ENCODE measurements at places on chromosomes 3 and 15.

- no peak for DNase-seq
Measured at GRCh38 chr3:16692486-16693344, 87.5 kb upstream of the DAZL start.

- no peak for DNase-seq
Measured at GRCh38 chr15:38705436-38706219, 141.0 kb upstream of the RASGRP1 start.

- no peak for DNase-seq
Measured at GRCh38 chr3:43411429-43411828, 125.1 kb downstream of the SNRK start.

DNA sequence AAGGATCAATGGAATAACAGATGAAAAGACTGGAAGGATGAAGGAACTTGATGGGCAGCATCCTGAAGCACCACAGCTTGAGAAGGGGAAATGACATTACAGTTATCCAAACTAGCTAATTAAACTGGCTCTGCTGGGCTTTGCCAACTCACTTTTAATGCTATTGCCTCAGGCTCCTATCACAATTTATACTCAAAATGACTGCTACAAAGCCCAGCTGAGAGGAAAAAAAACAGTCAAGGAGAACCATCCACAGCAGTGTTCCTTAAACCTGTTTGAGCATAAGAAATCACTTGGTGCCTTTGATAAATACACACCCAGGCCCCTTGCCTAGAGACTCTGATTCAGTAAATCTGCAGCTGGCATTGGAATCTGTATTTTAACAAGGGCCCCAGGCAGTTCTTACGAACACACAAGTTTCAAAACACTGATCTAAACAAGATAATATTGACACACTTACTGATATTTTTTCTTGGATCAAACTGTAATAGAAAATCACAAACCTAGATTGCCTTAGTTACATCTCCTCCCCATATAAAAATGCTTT lies 85.8 kb downstream of the MB21D2 start:
- DNase-seq: no peak

GRCh38 chr15:37594417-37594816 lies 340.0 kb upstream of the TMCO5A start:
- DNase-seq: no peak

DNA sequence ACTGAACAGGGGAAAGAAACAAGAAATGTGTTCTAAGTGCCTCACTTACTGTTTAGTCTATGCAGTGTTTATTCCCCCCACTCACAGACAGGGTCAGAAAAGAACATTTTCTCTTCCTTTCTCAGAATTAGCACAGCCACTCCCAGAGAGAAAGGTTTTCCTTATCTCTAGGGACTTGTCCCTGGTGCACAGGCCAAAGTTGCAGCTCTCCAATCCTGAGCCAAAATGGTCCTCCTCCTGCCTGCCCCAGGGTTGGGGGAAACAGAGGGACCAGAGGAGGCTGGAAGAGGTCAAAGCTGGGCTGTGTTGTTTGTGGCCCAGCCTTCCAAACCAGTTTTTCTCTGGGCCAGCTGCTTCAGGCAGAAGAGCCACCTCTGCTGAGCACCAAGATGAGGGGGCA lies 12.0 kb downstream of the RAB6B start:
- DNase-seq: no peak

- peak; percentile 65 for DNase-seq
Measured at GRCh38 chr3:125357032-125357658, 18.0 kb downstream of the ZNF148 start.

DNA sequence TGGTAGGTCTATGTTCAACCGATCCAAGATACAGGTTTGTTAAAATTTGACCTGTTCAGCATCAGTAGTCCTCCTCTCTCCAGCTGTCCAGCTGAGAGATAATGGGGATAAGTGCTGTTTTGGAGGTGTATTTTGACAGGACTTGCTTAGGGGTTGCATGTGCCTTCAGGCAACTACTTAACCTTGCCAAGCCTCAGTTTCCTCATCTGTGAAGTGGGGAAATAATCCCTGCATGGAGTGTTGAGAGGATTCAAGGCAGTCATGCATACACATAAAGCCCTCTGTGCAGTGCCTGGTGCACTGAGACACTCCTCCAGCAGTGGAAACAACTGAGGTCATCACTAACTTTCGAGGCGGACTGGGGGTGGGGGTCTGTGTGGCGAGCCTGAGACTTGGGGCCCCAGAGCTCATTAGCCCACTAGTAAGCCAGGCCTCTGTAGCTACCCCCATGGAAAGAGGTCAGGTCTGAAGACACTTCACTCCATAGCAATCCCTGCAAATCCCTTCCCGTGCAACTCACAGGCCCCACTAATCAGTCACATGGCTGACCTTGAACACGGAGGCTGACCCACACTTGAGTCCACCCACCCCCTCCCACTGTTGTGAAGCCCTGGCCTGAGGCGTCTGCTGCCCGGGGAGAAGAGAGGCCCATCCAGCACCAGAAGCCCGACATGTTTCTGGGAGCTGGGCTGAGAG lies 25.9 kb upstream of the SLC6A6 start:
- DNase-seq: no peak

- DNase-seq: no peak
Measured at GRCh38 chr3:126749931-126750755, 46.1 kb downstream of the CHCHD6 start.

- DNase-seq: no peak
Measured at GRCh38 chr15:49721091-49721490, 100.2 kb downstream of the DTWD1 start.

GRCh38 chr3:5980475-5980874 lies 793.0 kb downstream of the EDEM1 start:
- no peak for DNase-seq

GRCh38 chr3:173096140-173096539 lies 44.9 kb downstream of the SPATA16 start:
- DNase-seq: no peak

DNA sequence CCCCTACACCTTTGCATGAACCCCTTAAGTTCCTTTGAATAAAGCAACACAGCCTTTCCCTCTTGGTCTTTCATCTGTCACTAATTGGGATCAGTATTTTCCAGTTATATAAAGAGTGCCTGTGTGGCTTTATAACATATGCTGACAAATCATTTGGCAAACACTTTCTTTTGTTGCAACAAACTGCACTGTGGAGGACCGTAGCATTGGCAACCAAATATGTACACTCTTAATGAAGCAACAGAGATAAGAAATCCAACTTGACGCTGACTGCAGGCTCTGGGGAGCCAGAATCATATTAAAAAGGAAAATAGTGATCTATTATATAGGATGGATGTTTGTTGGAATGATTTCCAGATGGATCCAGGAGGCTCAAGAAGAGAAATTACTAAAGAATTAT lies 120.1 kb upstream of the PRICKLE2 start:
- DNase-seq: no peak

DNA sequence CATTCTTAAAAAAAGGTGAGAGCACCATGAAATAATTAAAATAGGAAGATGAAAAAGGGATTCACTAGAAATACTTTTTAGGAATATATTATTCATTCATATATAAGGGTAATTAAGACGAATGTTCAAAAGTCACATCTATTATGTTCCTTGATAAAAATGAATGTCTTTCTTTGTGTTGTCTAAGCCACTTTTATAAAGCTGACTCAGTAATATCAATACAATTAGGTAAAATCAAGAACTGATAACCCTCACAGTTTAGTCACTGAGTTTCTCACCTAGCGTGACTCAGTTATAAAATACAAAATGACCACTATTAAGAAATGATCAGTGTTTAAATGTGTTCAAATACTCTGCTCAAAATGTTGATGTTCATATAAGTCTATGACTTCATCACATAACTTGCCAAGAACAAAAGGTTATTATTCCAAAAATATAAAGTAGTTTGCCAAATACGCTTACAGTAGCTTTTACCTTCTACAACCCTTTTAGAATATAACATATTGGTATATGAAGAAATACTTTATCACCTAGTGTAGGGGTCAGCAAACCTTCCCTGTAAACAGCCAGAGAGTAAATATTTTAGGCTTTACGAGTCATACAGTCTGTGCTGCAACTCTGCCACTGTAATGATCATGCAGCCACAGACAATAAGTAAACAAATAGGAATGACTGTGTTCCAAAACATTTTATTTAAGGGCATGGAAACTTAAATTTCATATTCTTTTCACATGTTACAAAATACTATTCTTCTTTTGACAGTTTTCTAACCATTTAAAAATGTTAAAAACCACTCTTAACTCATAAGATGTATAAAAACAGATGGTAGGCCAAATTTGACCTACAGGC lies 369.8 kb downstream of the TBC1D5 start:
- no peak for DNase-seq

- DNase-seq: no peak
Measured at GRCh38 chr3:59401924-59402323, 352.1 kb upstream of the CFAP20DC start.

DNA sequence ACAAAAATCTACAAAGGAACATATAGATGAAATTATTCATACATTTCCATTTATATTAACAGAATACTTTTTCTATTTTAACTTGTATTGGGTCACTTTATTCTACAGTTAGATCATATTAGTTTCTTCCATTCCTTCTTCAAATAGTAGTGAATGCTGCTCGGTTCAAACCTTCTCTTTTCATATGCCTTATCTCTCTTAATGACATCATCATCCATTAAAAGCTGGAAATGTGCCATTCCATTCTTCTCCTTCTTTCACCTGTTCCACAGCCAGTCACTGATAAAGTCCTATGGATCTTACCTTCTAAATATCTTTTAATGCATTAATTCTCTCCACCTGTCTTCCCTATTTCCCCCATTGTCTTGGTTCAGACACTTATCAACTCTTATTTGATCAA lies 358.0 kb upstream of the POU1F1 start:
- DNase-seq: no peak

- DNase-seq: peak; percentile 22
Measured at GRCh38 chr15:25691544-25692430, 171.3 kb downstream of the ATP10A start.

GRCh38 chr3:52856666-52857065 lies 21.8 kb upstream of the MUSTN1 start:
- DNase-seq: no peak

DNA sequence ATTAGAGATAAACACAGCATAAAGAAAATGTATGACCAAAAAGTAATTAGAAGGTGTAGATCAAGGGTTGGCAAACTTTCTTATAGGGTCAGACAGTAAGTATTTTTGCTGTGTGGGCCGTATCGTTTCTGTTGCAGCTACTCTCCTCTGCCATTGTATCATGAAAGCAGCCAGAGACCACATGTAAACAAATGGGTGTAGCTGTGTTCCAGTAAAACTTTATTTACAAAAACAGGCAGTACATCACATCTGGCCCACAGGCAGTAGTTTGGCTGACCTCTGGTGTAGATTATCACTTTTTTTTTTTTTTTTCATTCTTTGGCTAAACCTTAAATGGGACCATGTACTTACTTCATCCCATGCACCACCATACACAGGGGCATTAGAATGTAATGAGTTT lies 190.8 kb downstream of the MBNL1 start:
- DNase-seq: no peak

DNA sequence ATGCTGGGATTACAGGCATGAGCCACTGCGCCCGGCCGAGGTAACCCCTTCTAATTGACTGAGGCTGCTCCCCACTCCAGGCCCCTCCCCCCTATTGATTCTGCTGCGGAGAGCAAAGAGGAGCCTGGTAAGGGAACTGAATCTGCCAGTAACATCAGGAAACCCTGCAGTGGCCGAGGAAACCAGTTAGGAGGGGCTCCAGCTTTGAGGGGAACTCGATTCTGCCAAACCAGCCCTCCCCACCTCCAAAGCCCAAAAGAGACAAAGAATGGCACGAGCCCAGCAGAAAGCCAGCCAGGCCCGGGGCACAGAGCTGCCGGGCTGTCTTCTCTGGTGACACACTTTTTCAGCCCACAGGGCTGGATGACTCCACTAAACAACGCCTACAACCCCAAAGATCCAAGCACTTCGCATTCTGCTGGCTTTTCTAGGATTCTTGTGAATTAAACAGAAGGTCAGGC lies 15.0 kb upstream of the ACAD9 start:
- peak; percentile 82 for DNase-seq

- no peak for DNase-seq
Measured at GRCh38 chr3:4776980-4777581, 202.2 kb upstream of the BHLHE40 start.

DNA sequence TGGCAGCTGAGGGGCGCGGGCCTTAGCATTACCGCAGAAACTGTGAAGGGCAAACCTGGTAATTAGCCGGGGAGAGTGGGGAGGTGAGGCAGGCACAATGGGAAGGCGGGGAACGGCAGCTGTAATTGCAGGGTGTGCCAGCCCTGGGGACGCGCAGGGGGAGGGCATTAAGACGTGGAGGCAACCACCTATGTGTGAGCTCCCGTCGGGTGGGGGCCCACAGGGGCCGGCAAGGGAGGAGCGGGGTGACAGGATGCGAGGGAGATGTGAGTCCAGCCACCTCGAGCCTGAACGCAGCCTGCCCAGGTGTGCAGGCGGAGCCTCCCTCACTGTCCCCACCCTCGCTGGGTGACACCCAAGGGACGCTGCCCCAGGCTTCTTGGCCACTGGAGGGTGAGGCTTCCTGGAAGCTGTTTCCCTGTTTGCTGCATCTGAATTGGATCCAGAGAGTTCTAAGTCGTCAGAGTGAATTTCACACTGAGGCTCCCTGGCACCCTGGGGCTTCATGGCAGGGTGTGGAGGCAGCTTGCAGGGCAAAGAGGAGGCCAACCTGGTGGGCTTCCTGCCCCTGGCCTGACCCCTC lies 130.6 kb upstream of the MEF2A start:
- DNase-seq: no peak

GRCh38 chr3:73031573-73032103 lies 29.8 kb upstream of the EBLN2 start:
- no peak for DNase-seq

DNA sequence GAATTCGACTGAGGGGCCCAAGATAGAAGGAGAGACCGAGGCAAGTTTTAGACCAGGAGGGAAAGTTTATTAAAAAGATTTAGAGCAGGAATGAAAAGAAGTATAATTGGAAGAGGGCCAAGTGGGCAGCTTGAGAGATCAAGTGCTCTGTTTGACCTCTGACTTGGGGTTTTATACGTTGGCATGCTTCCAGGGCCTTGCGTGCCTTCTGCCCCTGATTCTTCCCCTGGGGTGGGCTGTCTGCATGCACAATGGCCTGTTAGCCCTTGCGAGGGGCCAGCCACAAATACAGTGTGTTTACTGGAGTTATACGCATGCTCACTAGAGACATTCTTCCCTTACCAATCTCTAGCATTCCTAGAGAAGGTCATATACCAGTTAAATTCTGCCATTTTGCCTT lies 70.7 kb upstream of the LARS2 start:
- no peak for DNase-seq

GRCh38 chr3:138289701-138290100 lies 40.0 kb downstream of the NME9 start:
- no peak for DNase-seq

DNA sequence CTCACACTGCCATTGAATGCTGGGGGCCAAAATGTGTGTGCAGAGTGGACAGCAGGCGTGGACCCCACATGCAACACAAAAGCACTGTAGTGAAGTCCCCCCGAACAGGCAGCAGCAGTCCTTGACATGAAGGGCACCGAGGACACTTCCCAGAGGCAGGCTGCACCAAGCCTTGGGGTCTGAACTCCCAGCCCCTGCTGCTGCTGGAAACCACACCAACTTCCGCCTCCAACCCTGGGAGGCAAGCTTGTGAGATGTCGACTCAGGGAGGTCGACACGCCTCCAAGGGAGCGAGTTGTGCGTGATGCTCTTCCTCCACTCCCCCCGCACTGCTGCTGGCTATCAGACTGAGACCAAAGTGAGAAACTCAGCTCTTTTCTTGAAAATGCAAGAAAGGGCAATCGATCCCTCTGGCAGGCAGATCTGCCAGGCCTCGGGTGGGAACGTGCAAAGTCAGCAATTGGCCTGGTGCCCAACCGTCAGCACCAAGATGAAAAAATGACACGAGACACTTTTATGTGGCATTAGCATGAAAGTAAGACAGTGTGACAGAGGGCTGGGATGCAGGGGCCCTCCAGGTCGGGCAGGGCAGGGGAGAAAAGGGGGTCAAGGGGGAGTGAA lies 43.6 kb downstream of the WHAMM start:
- DNase-seq: peak; percentile 55

Measured in suppressor macrophage (primary cell).